Activated naive CD4-positive, alpha-beta T cell (primary cell): ENCODE measurements at places on chromosomes 6 and 20.

DNA sequence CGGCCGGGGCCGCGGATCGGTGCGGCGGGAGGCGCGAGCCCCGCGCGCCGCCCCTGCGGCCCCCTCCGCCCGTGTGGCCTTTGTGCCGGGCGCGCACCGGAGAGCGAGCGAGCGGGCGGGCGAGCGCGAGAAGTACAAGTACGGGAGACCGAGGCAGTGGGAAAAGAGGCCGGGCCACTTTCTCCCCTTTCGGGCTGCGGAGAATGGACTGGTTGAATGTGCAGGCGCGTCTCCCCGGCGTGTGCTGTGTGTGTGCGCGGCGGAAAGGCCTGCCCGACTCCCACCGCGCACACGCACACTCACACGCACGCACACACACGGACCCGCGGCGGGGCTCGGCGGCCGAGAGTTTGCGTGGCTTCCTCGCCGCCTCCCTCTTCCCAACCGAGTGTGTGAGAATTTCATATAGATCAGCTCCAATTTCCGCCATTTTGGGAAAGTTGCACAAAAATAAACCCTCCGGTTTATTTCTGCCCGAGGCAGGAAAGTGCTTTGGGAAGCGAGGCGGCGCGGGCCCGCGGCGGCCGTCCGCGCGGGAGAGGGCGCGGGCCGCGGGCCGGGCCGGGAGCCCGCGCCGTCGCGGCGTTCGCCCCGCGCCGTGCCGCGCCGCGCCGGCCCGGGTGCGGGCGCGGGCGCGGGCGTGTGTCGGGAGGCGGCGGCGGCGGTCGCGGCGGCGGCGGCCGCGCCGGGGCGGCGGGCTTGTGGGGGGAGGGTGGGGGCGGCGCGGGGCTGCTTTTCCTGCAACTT, 1.1 kb downstream of the L3MBTL3 start:
- DNase-seq = no peak

- no peak for DNase-seq
These were observed 7.7 kb upstream of the RPL7L1 start for GRCh38 chr6:42871711-42872110.

DNA sequence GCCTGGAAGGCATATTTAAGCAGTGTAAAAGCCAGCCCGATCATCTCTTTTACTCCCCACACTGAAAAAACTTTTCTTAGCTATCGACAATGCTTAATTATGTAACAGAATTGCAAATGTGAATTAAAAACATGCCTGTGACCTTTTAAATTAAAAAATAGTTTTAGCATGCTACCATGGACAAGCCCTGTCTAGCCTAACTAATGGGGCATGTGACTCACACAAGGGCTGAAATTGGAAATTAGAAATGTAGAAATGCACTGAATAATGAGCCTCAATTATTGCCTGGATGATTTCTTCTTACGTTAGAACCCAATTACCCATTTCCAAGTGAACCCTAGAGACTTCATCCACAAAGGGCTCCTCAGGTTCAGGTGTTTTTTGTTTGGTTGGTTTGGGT, 82.7 kb downstream of the SIM1 start:
- no peak for DNase-seq

GRCh38 chr6:14789996-14790395, 455.9 kb upstream of the JARID2 start:
- no peak for DNase-seq

GRCh38 chr6:145953200-145953599, 11.0 kb downstream of the SHPRH start:
- DNase-seq = no peak

- DNase-seq = no peak
These were observed 10.9 kb upstream of the ZNF831 start for GRCh38 chr20:59152559-59153354.

DNA sequence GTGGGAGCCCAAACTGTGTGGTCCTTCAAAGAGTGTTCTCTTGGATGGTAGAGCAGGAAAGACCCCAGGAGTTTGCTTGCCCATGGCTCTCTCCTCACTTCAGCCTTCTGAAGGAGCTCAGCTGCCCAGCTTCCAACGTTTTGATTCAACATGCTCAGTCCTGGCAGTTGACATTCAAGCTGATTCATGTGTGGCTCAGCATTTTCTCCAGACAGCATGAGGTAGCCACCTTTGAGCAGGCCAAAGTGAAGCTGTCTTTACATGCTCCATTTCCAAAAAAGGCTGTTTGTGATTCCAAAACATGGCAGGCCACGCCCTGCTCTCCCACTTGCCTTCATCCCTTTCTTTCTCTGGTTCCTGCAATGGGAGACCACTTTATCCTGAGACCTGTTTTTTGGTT, 280.2 kb downstream of the TBC1D7 start:
- DNase-seq = no peak

- DNase-seq = no peak
These were observed 239.3 kb upstream of the ID4 start for GRCh38 chr6:19597809-19598320.

DNA sequence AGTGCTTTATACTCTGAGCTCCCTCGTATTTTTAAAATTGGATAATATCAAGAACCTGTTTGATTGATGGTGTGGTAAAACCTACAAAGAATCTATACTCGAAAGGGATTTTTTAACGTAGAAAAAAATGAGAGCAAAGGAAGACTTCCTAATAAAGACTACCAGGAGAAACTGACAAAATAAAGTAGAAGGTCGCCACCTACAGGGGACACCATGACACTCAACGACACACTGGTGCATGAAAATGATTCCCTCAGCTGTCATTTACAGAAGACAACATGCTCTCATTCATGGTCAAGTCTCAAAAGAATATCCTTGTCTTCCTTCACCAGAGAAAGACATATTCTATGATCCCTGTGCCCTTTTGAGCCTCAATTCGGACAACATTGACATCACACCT, 10.1 kb upstream of the NHSL1 start:
- DNase-seq = no peak

- DNase-seq = no peak
These were observed 59.5 kb downstream of the TRIM38 start for GRCh38 chr6:26022132-26022472.

DNA sequence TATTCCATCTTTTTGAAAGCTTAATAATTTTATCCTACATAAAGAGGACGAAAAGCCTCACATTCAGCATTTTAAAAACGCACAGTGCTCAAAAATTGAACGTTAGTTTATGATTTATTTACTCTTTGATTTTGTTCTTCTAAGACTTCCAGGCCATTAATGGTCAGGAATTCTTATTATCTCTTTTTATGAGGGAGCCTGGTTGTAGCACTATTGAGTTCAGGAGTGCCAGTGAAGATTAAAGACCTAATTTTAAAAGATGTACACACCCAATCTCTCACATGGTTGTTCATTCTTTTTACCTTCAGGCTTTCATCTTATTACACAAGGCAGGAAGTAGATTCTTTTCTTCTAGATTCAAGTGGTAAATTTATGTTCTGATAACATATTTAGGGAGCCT, 68.6 kb downstream of the HDDC2 start:
- DNase-seq = no peak

DNA sequence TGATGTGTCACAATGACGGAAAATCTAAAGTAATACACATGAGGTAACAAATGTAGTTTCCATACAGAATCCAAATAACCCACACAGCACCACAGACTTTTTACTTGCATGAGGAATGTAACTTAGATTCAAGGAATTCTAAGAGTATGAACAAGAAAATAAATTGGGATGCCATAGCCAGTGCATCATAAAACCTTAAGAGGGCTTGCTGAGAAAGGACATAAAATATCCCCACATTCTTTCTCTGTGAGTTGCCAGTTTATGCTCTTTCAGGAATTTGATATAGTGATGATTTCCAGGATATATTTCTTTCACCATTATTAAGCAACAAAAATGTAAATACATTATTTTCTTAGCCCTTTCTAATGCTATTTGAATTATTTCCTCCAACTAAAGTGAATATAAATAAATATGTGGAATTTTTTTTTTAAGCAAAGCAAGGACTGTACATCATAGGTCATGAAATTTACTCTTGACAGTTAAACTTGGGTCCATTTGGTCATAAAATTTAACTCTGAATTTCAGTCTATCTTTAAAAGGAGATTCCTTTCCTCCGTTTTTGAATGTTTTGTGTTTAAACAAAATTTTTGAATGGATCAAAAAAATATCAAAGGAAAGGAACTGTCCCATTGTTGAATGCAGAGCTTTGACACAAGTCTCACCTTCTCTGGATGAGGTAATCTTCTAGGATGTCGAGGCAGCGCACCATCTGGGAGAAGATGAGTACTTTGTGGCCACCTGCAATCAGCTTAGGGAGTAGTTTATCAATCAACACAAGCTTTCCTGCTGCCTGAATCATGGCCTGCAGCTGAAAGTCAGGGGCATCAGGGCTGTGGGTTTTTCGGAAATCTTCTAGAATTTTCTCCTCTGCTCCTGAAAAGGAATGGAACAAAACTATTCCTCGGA, 116.3 kb upstream of the EMILIN3 start:
- no peak for DNase-seq

GRCh38 chr6:36968266-36968977, 13.9 kb downstream of the PI16 start:
- no peak for DNase-seq

GRCh38 chr20:10521836-10522235, 86.7 kb downstream of the SLX4IP start:
- DNase-seq = no peak

DNA sequence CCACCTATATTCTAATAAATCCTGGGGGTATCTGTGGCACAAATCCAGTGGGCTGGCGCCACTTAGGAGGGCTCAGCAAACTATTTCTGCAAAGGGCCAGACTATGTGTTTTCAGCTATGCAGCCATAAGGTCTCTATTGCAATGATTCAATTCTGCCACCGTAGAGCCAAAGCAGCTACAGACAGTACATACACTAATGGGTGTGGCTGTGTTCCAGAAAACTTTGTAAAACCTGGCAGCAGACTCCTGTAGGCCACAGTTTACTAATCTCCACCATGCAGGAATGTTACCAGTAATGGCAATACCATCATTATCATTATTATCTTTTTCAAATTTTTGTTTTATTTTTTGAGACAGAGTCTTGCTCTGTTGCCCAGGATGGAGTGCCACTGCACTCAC, 65.7 kb downstream of the SULF2 start:
- no peak for DNase-seq

GRCh38 chr20:64258071-64258823, 2.7 kb downstream of the PCMTD2 start:
- DNase-seq = no peak

- DNase-seq = no peak
These were observed 341.6 kb upstream of the NRSN1 start for GRCh38 chr6:23784301-23784919.

GRCh38 chr6:106084989-106085691, 996 bp upstream of the PRDM1 start:
- no peak for DNase-seq

DNA sequence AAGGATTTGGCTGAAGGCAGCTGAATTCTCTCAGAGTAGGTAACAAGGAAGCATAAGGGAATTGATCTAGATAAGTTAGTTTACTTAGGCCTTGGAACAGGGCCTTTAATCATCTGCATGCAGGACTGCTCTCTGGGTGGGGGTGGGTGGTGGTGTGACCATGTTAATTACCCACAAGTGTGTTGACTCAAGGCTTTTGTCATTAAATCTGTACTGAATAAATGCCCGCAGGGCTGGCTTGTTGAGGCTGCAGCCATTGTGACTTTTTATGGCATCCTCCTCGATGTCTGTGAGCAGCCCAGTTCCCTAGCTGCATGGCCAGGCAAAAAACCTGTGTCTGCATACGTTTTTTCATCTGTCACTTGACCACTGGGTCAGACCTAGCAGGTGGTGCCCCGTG, 63.5 kb upstream of the ASCC3 start:
- no peak for DNase-seq

- no peak for DNase-seq
These were observed 71.3 kb downstream of the MANEA start for GRCh38 chr6:95648636-95649035.

- DNase-seq = no peak
These were observed 175.7 kb upstream of the SNX9 start for GRCh38 chr6:157647261-157647915.

- DNase-seq = no peak
These were observed 60.5 kb downstream of the NRN1 start for GRCh38 chr6:5946181-5946580.

DNA sequence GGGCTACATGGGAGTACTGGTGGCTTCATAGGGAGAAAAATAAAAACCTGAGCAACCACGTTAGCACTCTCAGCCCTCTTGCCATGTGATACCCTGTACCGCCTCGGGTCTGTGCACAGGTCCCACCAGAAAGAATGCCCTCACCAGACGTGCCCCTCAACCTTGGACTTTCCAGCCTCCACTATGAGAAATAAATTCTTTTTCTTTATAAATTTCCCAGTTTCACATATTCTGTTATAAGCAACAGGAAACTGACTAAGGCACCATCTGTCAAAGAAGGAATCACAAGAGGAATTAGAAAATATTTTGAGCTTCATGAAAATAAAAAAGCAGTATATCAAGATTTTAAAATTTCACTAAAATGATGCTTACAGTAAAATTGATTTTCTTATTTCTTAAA, 168.4 kb upstream of the BMP5 start:
- no peak for DNase-seq

- no peak for DNase-seq
These were observed 396.1 kb downstream of the PLCB1 start for GRCh38 chr20:8527998-8528723.

- no peak for DNase-seq
These were observed 508.0 kb upstream of the ADGRB3 start for GRCh38 chr6:68127074-68127473.

DNA sequence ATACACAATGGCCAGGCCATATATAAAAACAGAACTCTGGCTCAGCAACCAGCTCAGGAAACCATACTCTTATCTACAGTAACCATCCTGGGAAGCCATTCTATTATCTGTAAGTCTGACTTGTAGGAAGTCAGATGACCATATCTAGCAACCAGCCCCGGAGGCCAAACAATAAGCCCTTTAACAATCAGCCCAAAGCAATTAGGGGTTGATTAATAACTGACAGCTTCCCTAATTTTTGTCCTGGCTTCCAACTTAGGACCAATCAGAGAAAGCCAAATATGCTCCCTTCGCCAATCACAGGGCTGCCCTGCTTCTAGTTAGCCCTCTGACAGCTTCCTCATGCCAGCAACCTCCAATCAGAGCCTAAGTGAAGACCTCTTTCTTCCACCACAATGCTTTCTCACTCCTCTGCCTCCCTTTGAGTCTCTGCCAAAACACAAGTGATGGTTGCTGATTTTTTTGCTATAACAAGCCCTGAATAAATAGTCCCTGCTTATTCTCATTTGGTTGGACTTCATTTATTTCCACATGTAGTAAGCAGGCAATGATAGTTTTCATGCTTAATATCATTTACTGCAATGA, 37.8 kb upstream of the STXBP5 start:
- DNase-seq = no peak
